AG20443 (cell line): ENCODE measurements at places on chromosomes 7 and 10.

DNA sequence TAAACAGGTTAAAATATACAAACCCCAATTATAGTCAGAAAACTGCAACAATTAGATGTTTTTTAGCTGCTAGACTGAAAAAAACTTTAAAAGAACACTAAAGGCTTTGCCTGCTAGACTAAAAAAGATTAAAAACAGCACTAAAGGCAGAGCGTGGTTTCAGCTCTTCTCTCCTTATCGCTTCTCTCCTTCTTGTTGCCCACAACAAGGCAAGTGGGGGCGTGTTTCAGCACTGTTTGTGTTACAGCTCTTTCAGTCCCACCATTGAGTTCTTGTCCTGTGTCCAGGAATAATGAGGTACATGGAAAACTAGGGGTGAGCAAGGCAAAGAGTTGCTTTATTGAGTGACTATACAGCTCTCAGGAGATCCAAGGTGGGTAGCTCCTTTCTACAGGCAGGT is 112.3 kb downstream of the HPSE2 start:
- DNase-seq = no peak

DNA sequence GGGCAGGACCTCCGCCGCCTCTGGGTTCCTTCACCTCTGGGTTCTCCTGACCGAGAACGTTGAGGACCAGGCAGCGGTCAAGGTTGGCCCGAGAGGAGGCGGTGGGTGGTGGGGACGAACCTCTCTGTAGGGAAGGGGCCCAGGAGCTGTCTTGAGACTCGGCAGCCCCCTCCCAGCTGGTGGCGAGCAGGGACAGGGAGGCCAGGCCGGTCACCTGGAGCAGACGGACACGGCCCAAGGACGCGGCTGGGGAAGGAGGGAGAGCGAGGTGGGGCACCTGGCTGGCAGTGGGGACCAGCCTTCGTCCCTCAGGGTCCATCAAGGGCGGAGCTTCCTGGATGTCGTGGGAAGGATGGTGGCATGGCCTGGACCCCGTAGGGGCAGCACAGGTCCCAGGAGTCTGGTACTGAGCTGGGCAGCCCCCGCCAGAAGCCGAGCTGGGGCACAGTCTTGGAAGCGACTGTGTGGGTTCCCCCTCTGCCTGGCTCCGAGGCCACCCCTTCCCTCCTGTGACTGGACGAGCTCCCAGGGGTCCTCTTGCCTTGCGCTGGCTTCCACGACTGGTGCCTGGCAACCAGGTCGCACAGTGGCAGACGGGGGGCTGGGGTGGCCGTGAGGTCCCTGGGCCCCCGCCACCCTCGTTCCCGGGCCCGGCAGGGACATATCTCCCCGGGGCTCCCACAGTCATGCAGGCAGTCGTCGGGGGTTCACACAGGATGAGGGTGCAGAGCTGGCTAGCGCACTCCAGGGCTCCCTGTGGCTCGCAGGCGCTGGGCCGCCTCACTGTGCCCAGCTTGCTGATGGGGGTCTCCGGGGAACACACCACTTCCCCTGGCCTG is 89.9 kb downstream of the DNAJB6 start:
- no peak for DNase-seq

- DNase-seq = no peak
Observed at GRCh38 chr10:118968482-118968881, 61.0 kb upstream of the NANOS1 start.

GRCh38 chr7:66125052-66125694 is 10.5 kb downstream of the CRCP start:
- no peak for DNase-seq

GRCh38 chr7:22952306-22953015 is 61.5 kb downstream of the HYCC1 start:
- DNase-seq = no peak

DNA sequence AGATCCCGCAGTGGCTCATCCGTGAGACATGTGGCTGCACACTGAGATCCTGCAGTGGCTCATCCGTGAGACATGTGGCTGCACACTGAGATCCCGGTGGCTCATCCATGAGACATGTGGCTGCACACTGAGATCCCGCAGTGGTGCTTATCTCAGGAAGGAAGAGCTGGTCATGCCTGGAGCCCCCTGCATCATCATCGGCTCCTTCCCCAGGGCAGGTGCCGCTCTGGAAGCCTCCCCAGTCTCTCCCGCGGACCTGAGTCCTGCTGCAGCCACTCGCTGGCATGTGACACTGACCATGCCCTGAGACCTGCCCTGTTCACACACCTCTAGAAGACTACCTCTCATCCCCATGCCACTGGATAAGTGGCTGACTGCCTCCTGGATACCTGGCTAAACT is 181.3 kb downstream of the PTPRN2 start:
- DNase-seq = no peak

- DNase-seq = no peak
Observed at GRCh38 chr10:60717852-60718251, 60.4 kb upstream of the CDK1 start.

GRCh38 chr7:122914812-122915211 is 28.6 kb upstream of the CADPS2 start:
- DNase-seq = no peak

GRCh38 chr10:88958721-88959120 is 6.1 kb upstream of the ACTA2 start:
- no peak for DNase-seq

GRCh38 chr10:78755877-78756455 is 312.8 kb upstream of the ZMIZ1 start:
- DNase-seq = no peak

DNA sequence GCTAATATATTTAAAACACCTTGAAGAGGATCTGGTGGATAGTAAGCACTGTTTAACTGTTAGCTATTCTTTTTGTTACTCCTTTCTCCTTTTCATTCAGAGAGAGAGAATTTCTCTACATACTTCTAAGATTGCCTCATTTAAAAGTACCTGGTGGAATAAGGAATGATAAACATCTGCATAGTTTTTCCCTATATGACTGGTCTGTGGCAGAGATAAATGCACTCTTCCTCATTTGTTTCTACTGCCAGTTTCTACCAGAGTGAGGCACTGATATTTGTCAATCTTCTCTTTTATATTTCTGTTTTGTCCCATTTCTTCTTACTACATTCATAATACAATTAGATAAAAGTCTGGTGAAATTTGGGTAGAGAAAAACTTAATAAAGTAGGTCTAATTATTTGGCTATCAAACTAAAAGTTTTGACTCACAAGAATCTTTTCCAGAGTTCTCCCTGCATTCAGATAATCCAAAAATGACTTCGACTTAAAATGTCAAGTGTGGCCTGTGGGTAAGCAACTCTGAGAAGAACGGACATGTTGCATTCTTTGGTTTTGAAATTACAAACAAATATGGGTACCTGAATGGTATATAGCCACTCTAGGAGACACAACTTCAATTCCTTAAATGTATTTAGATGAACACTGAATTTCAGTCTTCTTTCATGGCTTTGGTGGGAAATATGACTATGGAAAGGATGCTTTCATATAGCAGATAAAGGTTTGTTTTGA is 38.8 kb downstream of the RNLS start:
- DNase-seq = no peak

DNA sequence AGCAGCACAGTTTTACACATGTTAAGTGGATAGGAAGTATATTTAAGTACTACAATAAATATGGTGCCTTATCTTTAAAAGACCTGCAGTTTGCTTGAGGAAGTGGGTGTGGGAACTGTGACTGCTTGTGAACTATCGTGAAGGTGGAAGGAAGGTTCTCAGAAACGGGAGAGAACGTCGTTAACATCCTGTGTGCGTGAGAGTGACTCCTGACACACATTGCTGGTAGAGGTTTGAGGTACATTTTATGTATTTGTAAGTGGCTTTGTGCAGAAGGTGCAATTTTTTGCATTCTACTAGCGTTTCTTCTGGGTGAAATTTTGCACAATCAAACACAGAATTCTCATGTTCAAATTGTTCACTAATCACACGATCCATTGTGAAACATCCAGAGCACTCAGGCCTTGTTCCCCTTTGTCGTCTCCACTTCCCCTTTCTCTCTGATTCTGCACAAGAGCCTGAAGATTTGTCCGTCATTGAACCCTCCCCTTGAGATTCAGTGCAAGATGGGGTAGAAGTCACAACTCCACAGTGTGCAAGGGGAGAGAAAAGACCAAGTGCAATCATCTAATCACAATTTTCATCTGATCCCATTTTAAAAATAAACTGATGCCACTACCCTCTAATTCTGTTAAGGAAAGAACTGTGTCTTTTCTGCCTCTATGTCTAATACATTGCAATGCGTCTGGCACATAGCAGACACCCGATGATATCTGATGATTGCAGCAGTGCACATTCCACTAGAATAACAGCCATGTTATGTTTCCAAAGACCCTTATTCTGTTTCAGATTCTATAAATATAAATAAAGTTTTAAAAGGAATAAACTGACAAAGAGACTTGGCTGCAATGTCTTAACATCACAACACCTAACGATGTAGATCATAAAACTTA is 279.9 kb downstream of the NEBL start:
- no peak for DNase-seq

DNA sequence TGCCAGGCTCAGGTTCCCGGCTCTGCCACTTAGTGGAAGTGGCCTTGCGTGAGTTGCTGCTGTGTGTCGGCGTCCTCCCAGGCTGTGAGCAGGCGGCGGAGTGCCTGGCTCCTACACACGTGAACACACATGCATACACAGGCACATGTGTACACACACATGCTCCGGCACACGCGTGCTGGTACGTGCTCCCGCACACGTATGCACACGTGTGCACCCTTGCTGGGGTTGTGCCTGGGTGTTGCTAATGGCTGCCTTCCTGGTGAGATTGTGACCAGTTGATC is 107.6 kb downstream of the INPP5A start:
- no peak for DNase-seq

DNA sequence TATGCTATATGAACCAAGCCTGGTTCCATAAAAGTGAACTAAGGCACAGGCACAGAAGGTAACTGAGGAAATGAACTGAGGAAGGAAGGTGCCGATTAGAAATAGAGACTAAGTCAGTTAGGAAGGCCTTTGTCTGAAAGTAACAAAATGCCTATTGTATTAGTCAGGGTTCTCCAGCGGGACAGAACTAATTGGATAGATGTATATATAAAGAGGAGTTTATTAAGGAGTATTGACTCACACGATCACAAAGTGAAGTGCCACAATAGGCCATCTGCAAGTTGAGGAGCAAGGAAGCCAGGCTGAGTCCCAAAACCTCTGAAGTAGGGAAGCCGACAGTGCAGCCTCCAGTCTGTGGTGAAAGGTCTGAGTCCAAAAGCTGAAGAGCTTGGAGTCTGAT is 13.9 kb upstream of the PLXNA4 start:
- no peak for DNase-seq

GRCh38 chr10:108601851-108602250 is 1321.5 kb downstream of the XPNPEP1 start:
- DNase-seq = no peak

- no peak for DNase-seq
Observed at GRCh38 chr7:7989616-7990440, 21.2 kb downstream of the GLCCI1 start.

DNA sequence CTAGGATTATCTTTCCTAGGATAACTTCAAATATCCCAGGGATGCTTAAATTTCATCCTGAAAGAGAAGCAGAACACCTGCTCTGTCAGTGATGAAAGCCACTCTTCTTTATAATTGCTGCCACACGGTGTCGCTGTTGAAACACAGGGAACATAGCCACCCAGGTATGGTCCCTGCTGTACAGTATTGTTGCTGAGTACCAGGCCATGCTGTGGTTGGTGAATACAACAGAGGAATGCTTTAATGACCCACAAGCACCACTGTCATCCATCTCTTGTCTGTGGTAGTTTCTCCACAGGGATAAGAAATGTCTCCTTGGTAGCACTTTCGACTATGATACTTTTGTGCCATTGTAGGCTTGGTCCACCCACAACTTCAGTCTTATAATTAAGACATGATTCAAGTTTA is 70.6 kb upstream of the STARD3NL start:
- peak; percentile 66 for DNase-seq

GRCh38 chr7:101743995-101744360 is 73.4 kb upstream of the CUX1 start:
- DNase-seq = no peak

GRCh38 chr7:107666790-107667189 is 6.2 kb downstream of the SLC26A4 start:
- no peak for DNase-seq

- DNase-seq = no peak
Observed at GRCh38 chr7:38893061-38893460, 15.9 kb downstream of the VPS41 start.

GRCh38 chr10:125076121-125076825 is 84.1 kb downstream of the CTBP2 start:
- DNase-seq = no peak

GRCh38 chr10:34373211-34373610 is 441.9 kb downstream of the PARD3 start:
- no peak for DNase-seq

DNA sequence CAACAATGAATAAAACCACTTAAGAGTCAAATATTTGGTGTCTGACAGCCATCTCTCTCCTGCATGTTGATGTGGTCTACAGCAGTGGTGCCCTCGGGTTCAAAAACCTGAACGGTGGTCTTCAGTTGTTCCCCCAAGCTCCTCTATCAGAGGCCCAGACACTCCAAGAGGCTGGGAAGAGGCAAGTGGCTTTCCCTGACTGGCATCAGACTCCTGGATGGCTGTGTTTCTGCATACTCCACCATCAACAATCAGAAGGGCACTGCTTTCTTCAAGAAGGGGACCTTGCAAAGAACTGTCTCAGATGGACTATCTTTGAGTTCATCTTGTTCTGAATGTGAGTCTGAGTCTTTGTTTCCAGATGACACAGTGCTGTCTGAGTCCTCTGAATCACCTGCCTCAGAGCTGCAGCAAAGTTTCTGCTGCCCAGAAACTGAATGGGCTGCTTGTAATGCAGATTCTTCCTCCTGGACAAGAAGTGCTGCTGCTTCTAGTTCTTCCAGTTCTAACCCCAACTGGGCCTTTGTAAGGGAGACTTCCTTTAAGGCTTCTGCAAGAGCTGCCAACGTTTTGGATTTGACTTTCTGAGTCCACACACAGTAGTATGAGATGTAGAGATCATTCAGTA is 5.9 kb upstream of the SGMS1 start:
- DNase-seq = no peak

DNA sequence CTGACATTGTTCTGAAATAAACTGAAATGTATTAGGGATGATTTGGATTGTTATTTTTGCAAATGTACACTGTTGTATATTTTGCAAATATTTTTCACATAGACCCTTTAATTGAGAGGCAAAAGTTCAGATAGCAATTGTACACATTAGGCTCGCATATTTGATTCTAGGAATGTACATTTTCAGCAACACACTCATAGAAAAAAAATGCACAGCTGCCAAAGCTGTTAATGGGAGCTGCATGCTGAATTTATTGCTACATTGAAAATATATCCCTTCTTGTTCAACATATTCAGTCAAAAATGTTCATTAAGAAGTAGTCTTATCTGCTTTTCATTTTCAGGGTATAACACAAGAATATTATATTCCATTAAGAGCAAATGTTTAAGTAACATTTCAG is 512.9 kb downstream of the ATRNL1 start:
- no peak for DNase-seq

- peak; percentile 70 for DNase-seq
Observed at GRCh38 chr7:155533827-155534690, 12.3 kb downstream of the CNPY1 start.

DNA sequence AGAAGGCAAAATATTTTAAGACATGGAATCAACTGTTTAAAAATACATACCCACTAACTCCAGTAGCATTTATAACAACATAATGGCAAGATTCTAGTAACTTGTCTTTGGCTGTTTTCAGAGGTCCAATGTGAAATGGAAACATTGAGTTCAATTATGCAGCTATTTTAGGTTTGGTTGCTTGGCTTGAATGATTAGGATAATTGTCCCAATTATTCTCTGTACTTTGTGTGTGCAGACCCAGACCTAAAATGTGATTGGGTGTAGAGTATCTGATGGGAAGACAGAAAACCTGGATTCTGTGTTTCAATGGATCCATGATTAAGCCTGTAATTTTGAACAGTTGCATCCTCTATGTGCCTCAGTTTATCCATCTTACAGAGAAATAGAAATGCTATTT is 392.7 kb upstream of the NFE2L3 start:
- no peak for DNase-seq
